ENCODE measurements at places on chromosomes 4 and X.

DNA sequence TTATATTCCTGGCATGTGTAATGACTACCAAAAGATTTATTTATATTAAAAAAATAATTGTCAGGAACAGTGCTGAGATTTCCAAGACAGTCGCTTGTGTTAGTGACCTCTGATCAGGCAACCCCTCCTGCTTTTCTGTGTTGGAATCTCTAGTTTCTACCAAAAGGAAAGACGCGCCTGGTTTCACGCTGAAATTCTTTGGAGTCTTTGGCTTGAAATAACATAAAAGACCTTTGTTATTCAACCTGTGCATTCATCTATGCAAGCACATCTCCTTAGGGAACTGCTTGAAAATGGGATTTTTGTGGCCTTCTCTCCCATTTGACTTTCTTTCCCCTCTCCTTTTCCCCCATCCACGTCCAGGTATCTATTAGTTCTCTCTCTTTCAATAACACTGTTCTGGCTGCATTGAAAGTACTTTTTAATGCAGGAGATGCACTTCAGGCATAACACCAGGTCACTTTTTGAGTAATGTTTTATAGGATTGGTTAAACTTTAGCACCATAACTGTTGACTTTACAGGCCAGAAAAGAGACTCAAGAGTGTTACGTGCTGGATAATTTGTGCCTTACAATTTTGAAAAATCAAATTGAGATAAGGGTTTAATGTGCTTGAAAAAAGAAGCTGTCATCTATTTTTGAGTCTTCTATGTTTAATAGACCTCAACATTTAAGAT lies 172.7 kb downstream of the GPAT3 start:
- no peak for DNase-seq

DNA sequence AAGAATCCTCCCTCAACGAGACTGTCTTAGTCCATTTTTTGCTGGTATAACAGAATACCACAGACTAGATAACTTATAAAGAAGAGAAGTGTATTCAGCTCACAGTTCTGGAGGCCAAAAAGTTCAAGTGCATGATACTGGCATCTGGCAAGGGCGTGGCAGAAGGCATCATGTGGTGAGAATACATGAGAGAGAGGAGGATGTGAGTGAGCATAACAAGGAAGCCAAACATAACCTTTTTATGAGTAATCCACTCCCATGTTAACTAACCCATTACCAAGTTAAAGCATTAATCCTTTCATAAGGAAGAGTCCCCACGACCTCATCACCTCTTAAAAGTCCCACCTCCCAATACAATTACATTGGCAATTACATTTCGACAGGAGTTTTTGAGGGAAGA lies 504.6 kb downstream of the IQCM start:
- no peak for DNase-seq

- DNase-seq = no peak
Observed at GRCh38 chr4:163663454-163664225, 169.2 kb downstream of the TMA16 start.

- no peak for DNase-seq
Observed at GRCh38 chr4:55993994-55994663, 45.4 kb downstream of the CEP135 start.

DNA sequence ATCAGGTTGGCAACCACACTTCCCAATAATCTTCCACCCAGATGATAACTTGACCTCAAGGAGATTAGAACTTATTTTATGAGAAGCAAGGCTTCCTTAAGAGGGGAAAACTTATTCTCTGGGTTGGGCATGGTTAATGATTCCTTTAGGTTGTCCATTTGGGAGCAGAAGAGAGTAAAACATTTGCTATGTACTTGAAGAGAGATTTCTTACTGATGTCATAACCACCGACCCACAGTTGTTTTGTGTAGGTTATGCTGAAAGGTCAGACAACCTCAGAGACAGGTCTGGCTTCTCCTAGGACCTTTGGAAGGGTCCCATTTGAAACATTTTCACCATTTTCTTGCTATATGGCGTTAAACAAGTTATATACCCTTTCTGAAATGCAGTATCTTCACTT lies 56.1 kb downstream of the FAM114A1 start:
- DNase-seq = no peak

- no peak for DNase-seq
Observed at GRCh38 chr4:15130441-15130840, 128.2 kb downstream of the CPEB2 start.

DNA sequence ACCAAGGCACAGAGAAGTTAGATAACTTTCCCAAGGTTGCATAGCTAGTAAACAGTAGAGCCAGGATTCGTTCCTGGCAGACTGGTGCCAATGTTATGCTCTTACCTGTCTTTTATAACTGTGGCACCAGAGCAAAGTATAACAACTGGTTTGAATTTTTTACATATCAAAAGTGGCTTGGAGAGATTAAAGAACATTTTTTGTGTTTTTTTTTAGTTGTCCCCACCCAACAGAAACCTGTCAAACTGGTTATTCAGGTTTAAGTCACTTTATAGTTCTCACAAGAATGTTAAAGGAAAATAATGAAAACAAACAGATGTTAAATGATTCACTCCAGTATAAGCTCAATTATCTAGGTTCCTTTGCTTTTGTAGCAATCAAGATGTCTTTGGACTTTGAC lies 15.6 kb upstream of the FAM47E start:
- DNase-seq = no peak

GRCh38 chr4:78512357-78512920 lies 39.1 kb upstream of the ANXA3 start:
- no peak for DNase-seq

DNA sequence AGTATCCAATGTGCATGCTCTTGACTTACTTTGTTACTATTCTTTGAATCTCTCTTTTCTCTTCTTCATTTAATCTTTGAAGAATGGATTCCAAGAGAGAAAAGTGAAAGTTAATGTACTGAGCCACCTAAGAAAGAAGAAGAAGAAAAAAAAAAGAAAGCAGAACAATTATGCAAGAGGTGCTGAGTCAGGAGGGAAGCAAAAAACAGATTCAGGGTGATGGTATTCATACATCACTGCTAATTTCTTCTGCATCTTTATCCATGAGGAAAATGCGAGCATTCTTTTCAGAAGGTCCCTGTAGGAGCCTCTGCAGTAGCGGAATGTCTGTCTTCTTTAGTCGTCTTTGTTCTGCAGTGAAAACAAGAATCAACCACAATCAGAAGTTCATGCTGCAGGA lies 43.9 kb downstream of the RASSF6 start:
- no peak for DNase-seq

GRCh38 chr4:98341309-98341708 lies 80.1 kb downstream of the RAP1GDS1 start:
- DNase-seq = no peak

DNA sequence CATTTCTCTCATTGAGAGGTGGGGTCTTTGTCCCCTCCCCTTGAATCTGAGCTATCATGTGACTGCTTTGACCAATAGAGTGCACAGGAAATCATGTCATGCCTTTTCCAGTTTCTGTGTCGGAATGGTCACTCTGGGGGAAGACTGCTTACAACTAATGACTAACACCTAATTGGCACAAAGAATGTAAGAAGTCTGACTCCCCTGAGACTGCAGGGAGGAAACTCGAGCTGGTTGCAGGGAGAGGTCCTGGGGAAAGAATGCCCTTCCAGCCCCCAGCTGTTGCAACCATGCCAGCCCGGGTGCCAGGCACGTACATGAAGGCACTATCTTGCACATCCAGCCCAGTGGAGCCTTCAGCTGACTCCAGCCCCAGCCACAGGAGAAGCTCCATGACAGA lies 254.2 kb downstream of the DHX15 start:
- no peak for DNase-seq

- DNase-seq = no peak
Observed at GRCh38 chr4:75235359-75235951, 278.7 kb downstream of the RCHY1 start.

GRCh38 chrX:40471965-40472648 lies 108.7 kb upstream of the ATP6AP2 start:
- DNase-seq = peak; percentile 65

GRCh38 chr4:59127743-59128142 lies 2017.6 kb upstream of the IGFBP7 start:
- DNase-seq = no peak

- no peak for DNase-seq
Observed at GRCh38 chrX:24229976-24230375, 80.4 kb downstream of the ZFX start.

DNA sequence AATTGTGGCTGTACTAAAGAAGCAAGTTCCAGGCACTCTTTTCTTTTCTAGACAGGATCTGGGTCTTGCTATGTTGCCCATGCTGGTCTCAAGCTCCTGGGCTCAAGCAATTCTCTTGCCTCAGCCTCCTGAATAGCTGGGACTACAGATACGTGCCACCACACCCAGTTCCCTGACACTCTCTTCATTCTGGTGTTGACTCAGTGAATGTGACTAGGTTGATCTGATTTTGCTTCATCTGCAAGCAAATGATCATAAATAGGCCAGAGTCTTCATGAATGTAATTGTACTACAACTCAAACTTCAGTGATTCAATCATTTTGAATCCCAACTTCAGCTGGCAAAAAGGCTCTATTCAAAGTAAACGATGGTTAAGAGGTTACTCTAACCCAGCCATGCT lies 78.5 kb downstream of the APBB2 start:
- no peak for DNase-seq

DNA sequence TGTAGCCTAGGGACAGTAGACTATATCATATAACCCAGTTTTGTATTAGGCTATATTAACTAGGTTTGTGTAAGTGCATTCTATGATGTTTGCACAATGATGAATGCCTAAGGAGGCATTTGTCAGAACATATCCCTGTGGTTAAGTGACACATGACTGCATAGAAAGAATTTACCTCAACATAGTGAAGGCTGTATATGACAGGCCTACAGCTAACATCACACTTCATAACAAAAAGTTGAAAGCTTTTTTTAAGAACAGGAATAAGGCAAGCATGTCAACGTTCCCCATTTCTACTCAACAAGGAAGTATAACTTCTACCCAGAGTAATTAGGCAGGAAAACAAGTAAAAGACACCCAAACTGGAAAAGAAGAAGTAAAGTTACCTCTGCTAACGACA lies 165.9 kb upstream of the NDST4 start:
- DNase-seq = no peak

DNA sequence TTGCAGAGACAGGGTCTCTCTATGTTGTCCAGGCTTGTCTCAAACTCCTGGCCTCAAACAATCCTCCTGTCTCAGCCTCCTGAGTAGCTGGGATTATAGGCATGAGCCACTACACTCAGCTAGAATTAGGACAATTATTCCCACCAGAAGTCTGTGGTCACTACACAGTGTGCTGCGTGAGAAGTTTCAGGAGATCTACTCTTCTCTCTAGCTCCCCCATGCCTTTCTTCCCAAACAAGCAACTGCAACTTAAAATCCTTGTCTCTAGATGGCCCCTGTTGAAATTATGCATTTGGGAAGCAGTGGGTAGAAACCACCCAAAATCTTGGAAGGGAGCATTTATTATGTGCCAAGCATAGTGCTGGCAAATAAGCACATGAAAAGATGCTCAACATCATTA lies 21.1 kb upstream of the MAP7D3 start:
- no peak for DNase-seq

GRCh38 chrX:40156470-40157227 lies 58.9 kb upstream of the BCOR start:
- no peak for DNase-seq

DNA sequence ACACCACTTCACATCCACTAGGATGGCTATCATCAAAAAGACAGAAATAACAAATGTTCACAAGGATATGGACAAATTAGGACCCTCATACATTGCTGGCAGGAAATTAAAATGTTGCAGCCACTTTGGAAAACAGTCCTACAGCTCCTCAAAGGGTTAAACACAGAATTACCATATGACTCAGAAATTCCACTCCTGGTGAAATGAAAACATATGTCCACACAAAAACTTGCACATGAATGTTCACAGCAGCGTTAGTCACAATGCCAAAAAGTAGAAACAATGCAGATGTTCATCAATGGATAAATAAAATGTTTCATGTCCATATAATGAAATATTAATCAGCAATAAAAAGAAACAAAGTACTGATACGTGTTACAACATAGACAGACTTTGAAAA lies 15.1 kb downstream of the S100G start:
- DNase-seq = no peak

- no peak for DNase-seq
Observed at GRCh38 chrX:49117581-49117980, 6.0 kb downstream of the GPKOW start.

GRCh38 chr4:142959173-142959572 lies 113.1 kb upstream of the INPP4B start:
- no peak for DNase-seq

GRCh38 chr4:58809366-58809765 lies 1699.2 kb upstream of the IGFBP7 start:
- no peak for DNase-seq

GRCh38 chr4:124199185-124199584 lies 513.3 kb downstream of the ANKRD50 start:
- no peak for DNase-seq

DNA sequence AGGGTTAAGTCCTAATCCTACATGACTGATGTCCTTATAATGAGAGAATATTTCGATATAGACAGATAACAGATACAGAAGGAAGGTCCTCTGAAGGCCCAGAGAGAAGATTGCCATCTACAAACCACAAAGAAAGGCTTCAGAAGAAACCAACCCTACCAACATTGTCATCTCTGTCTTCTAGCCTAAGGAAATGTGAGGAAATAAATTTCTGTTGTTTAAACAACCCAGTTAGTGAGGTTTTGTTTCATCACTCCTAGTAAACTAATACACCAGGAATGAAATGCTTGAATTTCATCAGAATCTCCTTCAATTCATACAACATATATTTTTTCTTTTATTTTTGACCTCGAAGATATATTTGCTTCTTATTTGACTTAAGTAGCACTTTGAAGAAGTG lies 1527.8 kb downstream of the STIM2 start:
- no peak for DNase-seq

DNA sequence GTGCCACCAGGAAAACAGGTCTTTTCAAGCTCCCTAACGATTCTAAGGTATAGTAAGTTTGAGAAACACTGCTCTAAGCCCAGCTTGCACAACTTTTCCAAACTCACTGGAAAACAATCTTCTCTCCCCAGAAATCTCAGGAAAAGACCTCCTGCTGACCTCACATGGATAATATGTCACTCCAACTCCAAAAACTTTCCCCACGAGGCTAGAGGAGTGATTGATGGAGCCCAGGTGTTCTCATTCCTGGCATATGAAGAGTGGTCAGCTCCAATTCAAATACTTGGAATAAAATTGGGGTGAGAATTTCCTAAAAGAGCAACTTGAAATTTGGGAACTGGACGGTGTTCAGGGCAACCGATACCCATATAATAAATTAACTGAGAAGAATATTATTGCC lies 299.9 kb downstream of the PPP4R3C start:
- no peak for DNase-seq

DNA sequence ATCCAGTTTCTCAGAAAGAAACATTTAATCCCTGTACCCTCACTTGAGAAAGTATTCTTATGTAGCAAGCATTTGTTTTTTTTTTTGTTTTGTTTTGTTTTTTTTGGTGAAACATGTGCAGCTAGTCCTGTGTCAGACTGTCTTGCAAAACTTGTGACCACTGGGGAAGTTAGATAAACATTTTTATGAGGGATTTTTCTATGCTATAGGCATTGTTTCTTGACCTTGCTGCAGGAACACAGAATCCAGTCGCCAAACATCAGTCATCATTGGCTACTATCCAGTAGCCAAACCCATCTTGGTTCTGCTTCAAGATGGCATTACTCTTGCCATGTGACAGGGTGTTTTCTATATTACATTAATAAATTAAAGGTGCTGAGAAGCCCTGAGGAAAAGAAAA lies 7.7 kb upstream of the MAPK10 start:
- DNase-seq = no peak

GRCh38 chr4:13108096-13108495 lies 376.0 kb downstream of the RAB28 start:
- no peak for DNase-seq

GRCh38 chr4:10740251-10740650 lies 55.7 kb upstream of the CLNK start:
- no peak for DNase-seq

All from right forelimb (tissue), 1 donor.